Activated T-helper 9 cell treated with anti-CD3 and anti-CD28 coated beads, Interleukin-2, amount 50 U/mL, for 16 hours (primary cell): ENCODE measurements at places on chromosomes 7 and 10.

DNA sequence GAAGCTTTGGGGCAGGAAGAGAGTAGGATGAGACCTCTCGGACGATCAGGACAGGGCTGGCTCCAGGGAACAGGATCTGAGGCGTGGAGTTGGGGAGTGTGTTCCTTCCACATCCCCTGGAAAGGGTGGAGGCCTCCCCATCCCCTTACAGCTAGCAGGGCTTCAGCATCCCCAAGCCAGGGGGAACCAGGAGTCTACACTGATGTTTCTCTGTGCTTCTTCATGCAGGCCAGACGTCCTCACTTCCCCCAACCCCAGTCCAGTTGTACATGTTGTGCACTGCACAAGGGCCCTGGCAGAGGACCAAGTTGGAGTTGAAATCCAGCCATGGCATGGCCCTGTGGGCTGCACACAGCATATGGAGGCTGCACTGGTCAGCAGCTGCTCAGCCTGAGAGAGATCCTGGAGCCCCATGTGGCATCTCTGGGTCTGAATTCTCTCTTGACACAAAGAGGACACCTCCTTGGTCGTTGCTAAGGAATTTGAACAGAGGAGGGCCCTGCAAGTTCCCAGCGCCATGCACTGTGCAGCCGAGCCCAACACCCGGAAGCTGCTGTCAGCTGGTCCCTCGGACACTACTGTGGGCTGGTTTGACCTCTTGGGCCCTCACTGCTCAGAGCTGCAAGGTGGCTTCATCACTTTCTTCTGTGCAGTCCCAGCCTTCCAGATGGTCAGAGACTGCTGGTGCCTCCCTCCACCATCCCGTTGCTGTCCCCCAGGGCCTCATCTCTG lies 181.1 kb downstream of the DNAJB6 start:
- DNase-seq, result no peak

GRCh38 chr7:86214734-86215133 lies 429.0 kb upstream of the GRM3 start:
- no peak for DNase-seq

DNA sequence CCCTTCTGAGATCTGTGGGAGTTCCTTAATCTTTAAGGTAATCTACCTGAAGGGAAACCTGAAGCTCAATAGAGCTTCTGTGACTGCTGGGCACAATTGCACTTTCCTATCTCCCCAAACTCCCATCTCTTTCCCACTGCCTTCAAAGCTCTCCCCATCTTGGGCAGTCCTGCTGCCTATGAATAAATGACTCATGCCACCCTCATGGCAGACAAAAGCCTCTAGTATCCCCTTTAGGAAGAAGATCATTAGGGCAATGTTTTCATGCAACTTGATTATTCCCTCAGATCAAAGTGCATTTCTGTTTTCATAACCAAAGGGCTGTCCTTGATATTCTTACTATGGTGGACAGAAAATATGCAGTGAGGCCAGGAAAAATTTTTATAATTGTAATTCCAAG lies 704.9 kb upstream of the LRRN3 start:
- DNase-seq, result no peak

GRCh38 chr10:91665842-91666241 lies 33.0 kb upstream of the PPP1R3C start:
- no peak for DNase-seq

DNA sequence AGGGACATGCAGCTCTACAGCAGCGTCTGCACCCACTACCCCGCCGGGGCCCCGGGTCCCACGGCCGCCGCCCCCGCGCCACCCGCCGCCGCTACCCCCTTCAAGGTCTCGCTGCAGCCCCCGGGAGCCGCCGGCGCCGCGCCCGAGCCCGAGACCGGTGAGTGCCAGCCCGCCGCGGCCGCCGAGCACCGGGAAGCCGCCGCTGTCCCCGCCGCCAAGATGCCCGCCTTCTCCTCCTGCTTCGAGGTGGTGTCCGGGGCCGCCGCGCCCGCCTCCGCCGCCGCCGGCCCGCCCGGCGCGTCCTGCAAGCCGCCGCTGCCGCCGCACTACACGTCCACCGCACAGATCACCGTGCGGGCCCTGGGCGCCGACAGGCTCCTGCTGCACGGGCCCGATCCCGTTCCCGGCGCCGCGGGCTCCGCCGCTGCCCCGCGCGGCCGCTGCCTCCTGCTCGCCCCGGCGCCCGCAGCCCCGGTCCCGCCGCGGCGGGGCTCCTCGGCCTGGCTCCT lies 631 bp downstream of the OTUD1 start:
- no peak for DNase-seq

GRCh38 chr10:44985175-44985681 lies 6.6 kb upstream of the DEPP1 start:
- DNase-seq, result no peak

DNA sequence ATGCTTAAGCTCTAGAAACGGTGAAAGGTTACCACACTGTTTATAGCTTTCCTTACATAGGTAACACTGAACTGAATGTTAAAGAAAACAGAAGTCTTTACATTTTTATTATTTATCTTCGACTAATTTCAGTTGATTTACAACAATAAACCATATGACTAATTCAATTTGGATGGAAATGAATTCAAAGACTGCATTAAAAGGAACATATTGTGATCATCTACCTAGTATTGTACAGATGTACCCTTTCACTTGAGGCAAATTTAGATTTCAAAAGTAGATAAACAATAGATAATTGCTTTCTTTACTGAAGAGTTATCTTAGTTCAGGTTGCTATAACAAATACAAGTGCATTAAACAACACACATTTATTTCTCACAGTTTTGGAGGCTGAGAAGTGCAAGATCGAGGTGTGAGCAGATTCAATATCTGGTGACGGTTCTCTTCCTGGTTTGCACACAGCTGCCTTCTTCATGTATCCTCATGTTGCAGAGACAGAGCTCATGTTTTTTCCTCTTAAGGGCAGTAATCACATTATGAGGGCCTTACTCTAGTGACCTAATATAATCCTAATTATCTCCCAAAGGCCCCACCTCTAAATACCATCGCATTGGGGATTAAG lies 15.0 kb upstream of the ARMC3 start:
- no peak for DNase-seq

- no peak for DNase-seq
These were observed 8.3 kb downstream of the ANKRD7 start for GRCh38 chr7:118232837-118233236.

GRCh38 chr10:57743711-57744110 lies 524.0 kb downstream of the IPMK start:
- DNase-seq, result no peak

DNA sequence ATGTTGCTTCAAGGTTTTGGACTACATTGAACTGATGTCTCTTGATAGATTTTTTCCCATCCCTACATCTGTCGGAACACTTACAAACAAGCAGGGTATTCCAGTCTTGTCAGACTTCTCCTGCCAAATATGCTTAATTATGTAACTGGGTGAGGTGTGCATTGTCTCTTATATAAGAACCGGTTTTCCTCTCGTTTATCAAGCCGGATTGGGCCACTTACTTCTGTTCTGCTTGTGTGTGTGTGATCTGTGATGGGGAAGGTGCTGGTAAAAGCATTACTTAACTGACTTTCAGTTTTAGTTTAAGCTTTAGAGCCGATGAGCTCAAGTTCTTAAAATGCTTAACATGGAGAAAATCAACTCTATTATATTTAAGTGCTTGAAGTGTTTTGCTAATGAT lies 57.9 kb downstream of the OTUD1 start:
- DNase-seq, result no peak

- no peak for DNase-seq
These were observed 250.6 kb downstream of the BBS9 start for GRCh38 chr7:33379891-33380525.

- DNase-seq, result no peak
These were observed 18.6 kb downstream of the PYROXD2 start for GRCh38 chr10:98396096-98397063.

DNA sequence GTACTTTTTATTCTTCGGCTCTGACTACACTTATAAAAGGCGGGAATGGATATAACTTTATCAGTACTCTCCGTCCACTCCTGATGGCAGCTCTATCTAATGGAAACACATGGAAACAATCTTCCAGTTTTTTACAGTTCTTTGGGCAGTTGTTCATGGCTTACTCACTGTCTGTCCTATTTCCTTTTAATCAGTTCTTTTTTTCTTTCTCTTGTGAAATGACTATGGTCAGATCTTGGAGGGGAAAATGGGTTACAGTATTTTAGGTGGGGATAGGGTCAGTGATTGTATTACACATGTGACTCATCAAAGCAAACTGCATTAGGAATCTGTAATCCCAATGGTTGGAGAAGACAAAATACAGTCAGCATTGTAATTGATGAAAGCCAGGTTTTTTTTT lies 112.4 kb downstream of the BICC1 start:
- no peak for DNase-seq

GRCh38 chr7:68348401-68348800 lies 1249.9 kb upstream of the AUTS2 start:
- DNase-seq, result no peak

DNA sequence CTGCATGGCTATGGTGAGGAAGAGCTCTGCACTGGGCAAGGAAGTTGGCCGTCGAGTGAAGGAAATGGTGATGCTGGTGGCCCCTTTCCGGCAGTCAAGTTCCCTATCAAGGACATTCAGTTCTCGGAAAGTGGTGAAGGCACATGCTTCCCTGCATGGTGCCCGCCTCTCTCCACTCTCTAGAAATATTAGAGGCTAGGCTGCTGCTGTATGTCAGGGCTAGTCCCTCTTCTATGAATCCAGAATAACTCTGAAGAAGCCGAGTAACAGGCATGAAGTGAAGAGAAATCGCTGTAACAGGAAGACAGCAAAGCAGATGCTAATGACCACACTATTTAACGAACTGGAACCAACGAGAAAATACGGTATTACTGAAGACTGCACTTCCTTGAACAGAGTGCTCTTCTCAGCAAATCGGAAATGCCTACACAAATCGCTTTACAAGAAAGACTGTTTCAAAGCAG lies 5.4 kb downstream of the IDI1 start:
- DNase-seq, result no peak

- no peak for DNase-seq
These were observed 37.7 kb downstream of the INSYN2A start for GRCh38 chr10:127158662-127159061.

DNA sequence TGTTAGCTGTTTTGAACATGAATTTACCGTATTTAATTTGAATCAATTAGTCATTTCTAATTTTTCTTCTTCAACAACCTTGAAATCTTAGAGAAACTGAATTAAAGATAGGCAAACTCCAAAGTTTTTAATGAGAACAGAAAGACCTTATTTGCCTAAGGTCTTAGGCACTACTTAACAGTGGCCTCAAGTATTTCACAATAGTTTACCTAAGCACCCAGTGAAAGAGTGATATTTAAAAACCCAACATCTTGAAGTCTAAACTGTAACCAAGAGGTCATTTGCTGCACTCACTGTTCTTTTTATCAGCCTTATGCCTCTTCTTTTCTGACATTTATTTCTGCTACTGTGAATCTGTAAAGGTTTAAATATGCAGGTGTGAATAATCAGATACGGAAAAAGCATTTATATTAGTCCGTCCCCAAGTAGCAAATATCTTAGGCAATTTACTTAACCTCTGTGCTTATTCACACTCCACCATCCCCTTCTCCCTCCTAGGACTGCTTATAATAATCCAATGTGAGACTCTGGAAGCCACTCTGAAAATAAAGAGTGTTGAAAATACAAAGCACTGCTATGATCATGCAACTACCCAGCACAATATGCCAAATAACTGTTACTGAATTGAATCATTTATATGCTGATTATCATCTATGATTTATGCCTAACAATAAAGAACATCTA lies 105.7 kb downstream of the ELAPOR2 start:
- DNase-seq, result no peak

DNA sequence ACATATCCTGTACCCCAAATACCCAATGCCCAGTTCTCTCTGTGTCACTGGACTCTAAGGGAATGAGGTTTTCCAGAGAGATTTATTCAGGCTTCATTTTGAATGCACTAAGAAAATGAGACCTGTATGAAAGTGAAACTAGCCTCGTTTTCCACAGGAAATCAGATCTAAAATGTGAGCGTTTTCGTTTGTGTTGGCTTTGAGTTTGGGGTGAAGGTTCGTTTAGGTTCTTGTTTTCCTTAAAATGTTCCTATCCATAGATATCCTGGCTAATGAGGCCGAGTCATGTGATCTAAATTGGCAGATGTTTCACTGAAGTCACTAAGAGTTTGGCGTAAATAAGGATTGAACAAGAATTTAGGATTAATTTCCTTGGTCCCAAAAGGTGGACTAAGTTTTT lies 90.9 kb upstream of the BMPER start:
- no peak for DNase-seq

GRCh38 chr10:120212275-120212674 lies 244.8 kb upstream of the PLPP4 start:
- no peak for DNase-seq

- DNase-seq, result no peak
These were observed 556.3 kb downstream of the GRM8 start for GRCh38 chr7:126696256-126697038.

- no peak for DNase-seq
These were observed 131.5 kb downstream of the CCDC7 start for GRCh38 chr10:32577448-32577847.

DNA sequence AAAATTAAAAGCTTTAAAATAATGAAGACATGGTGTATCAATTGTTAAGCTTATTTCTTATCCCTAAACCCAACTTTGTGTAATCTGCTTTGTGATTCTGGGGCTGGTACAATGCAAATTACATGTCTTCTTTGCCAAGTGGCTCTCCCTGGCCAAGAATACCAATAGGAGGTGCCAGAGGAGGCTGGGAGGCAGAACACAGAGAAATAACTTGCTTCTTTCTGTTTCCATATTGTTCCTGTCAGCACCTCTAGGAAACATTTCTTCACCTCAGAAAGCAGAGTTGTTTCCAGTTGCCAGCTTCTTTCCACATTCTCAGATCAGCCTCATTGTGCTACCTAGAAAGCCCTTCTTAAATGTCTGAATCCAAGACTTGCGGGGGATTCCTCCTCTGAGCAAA lies 174.4 kb downstream of the MDFIC start:
- DNase-seq, result no peak

GRCh38 chr7:8357536-8357935 lies 75.9 kb upstream of the NXPH1 start:
- DNase-seq, result no peak

- no peak for DNase-seq
These were observed 25.8 kb downstream of the TMEM120A start for GRCh38 chr7:75968561-75969001.

DNA sequence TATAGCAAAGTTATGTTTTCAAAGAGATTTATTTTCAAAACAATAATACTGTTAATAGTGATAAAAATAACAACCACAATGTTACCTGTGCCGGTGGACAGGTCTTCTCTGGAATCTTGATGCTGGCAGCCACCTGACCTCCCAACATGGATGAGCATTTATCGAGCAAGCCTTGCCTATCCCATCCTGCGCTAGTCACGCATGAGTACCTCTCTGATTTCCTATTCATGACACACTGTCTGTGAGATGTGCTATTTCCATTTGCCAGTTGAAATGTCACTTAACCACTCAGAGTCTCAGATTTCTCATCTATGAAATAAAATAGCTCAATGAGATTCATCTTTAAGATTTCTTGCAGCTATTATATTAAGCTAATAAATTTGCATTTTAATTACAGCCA lies 341.2 kb upstream of the VWC2 start:
- DNase-seq, result no peak

GRCh38 chr10:66552331-66552730 lies 373.5 kb upstream of the LRRTM3 start:
- no peak for DNase-seq

DNA sequence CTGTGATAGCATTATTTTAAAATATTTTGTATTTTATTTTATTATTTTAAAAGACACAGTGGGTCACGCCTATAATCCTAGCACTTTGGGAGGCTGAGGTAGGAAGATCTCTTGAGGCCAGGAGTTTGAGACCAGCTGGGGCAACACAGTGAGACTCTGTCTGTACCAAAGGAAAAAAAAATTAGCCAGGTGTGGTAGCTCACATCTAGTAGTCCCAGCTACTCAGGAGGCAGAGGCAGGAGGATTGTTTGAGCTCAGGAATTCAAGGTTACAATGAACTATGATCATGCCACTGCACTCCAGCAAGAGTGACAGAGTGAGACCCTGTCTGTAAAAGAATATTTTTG lies 37.1 kb downstream of the FBXL13 start:
- DNase-seq, result no peak
